HCT116 (cell line): ENCODE measurements at places on chromosomes 2 and 18. TPM values are rescaled to one million over a fixed set of nuclear protein-coding genes. Genes with fewer than 3 reads are reported as not detected.

SLC4A3 gene
- total RNA-seq, result 23.0 TPM

GLB1L gene
- total RNA-seq, result 6.6 TPM

REL gene
- total RNA-seq, result 10.2 TPM

KYNU gene
- 0.22 TPM for total RNA-seq

CXCR1 gene
- not detected for total RNA-seq

CD8B2 gene
- not detected for total RNA-seq

LAMA1 gene
- 0.05 TPM for total RNA-seq

IL1A gene
- total RNA-seq, result 0.10 TPM

PPP1CB gene
- total RNA-seq, result 174 TPM

SLC5A7 gene
- total RNA-seq, result not detected

AFF3 gene
- 0.61 TPM for total RNA-seq

LYG2 gene
- 0.27 TPM for total RNA-seq

LYG1 gene
- 3.8 TPM for total RNA-seq

ACOXL gene
- total RNA-seq, result 5.5 TPM

DRC1 gene
- total RNA-seq, result not detected

DES gene
- 4.2 TPM for total RNA-seq

KCNG3 gene
- total RNA-seq, result 1.5 TPM
